HCEC 1CT (cell line): ENCODE measurements at places on chromosomes 6 and 20.

- DNase-seq = no peak
Observed at GRCh38 chr20:430091-430999, 22.2 kb downstream of the RBCK1 start.

GRCh38 chr20:63238514-63239125 lies 2.9 kb downstream of the BIRC7 start:
- DNase-seq = no peak

DNA sequence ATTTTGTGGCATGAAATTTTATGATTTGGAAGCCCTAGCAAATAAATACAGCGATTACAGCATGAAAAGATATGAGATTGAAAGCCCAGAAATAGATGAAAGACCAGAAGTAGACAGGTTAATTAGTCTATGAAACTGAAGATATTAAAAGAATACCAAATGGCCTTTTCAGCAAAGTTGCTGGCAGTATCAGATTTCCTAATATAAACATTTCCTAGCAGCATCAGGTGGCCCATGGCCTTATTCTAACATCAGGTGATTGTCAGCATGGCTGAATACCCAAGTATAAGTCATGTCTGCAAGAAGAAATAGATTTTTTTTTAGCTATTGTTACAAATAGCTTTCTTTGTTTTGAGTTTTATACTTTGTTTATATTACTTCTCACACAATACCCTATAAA lies 93.2 kb downstream of the CLVS2 start:
- no peak for DNase-seq

GRCh38 chr6:148629592-148630465 lies 117.0 kb upstream of the UST start:
- DNase-seq = peak; percentile 52

DNA sequence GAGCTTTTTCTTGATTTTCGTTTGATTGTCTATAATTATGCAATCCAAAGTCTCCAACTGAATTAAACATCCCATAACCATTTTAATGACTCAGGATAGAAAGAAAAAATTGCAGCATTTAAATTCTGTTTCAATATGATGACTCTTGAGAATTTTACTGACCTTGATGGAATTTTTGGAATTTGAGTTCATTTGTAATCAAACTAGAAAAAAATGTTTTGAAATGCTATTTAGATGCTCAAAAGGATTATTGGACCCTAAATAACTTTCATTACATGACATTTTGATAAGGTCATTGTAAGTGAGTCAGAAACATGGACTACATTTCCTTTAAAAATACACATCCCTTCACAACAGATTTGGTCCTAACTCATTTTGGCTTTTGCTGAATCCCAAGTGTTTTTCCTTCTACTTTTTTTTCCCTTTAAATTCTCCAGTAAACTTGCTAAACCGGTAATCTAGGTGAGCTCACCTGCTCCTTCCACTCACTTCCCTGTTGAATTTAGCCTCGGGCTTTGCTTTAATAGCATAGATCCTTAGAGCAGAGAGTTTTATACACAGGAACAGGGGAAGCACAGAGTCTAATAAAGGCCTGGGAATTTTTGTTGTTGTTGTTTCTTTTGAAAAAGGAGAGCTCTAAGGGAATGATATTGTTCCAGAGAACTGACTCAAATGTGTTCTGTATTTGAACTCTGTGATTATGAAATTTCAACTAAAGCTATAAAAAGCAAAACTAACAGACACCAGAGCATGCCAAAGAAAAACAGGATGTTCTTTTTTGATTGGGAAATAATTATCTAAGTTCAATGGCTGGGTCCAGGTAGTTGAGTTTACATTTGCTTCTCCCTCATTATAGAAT lies 1088.2 kb upstream of the CITED2 start:
- DNase-seq = peak; percentile 88

DNA sequence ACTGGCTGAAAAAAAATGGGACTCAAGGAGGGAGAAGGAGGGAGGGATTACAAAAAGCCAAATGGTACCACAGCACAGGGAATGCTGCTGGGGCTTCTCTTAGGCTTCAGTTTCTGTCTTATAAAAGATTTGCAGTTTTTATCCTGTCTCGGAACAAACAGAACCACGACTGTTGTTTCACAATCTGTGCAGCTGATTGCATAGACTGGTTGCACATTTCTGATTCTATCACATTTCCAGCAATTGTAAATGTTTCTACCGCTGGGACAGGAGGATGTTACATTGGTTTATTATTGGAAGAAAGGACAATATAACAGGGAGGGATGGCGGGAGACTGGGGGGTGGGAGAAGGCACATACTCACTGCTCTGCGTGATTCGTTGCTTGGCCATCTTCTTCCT lies 73.5 kb upstream of the ARID1B start:
- DNase-seq = no peak

- DNase-seq = no peak
Observed at GRCh38 chr20:49727894-49728885, 14.5 kb upstream of the B4GALT5 start.

GRCh38 chr6:137681445-137682009 lies 185.5 kb upstream of the TNFAIP3 start:
- no peak for DNase-seq

DNA sequence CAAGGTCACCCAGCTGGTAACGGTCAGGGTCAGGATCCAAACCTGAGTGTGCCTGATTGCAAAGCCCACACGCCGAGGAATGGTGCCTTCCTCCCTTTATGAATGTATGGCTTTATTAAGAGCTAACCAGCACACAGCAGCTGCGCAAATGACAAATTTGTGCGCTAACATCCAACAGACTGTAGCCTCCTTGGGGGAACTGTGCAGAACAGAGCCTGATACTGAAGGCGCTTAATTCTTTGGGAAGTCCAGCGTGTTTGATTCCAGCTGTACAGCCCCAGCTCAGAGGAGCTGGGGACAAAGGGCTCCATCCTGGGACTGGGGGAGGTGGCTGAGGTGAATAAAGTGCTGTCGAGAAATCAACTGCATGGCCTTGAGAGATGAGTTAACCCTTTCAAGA lies 75.7 kb upstream of the JARID2 start:
- no peak for DNase-seq

DNA sequence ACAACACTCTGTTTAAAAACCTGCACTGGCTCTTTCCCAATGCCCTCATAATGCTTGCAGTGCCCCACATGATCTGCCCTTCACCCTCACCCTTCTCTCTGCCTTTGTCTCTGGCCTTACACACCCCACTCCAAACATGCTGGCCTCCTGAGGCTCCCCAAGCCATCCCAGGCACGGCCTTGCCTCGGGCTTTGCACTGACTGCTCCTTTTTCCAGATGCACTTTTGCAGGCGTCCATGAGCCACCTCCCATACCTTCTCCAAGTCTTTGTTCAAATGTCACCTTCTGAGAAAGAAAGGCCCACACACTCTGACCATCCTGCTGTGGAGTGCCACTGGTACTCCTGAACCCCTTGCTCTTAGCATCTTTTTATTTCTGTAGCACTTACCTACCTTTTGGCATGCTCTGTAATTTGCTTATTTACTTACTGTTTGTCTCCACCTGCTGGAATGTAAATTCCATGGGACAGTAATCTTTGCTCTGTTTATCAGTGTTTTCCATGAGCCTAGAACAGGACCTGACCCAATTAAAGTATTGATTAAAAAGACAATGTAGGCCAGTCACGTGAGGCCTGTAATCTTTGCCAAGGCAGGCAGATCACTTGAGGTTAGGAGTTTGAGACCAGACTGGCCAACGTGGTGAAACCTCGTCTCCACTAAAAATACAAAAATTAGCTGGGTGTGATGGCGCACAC lies 30.7 kb downstream of the GFRA4 start:
- DNase-seq = no peak

- DNase-seq = no peak
Observed at GRCh38 chr6:136979206-136979605, 57.1 kb downstream of the SLC35D3 start.

DNA sequence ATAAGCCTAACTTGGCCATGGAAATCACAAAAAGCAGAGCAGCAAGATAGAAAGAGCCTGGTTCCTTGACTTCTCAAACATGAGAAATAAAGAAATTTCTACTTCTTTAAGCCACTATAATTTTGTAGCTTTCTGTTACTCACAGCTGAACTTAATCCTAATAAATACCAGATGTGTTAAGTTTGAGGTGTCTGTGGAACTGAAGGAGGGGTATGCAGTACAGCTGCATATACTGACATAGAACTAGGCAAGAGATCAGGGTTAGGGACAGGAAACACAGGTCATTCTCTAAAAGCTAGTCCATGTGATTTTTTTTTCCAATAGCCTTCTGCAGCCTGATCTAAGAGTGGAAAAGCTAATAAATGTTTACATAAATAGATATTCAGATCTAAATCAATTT lies 123.9 kb downstream of the COL12A1 start:
- peak; percentile 25 for DNase-seq

GRCh38 chr20:8461186-8461585 lies 329.1 kb downstream of the PLCB1 start:
- no peak for DNase-seq

DNA sequence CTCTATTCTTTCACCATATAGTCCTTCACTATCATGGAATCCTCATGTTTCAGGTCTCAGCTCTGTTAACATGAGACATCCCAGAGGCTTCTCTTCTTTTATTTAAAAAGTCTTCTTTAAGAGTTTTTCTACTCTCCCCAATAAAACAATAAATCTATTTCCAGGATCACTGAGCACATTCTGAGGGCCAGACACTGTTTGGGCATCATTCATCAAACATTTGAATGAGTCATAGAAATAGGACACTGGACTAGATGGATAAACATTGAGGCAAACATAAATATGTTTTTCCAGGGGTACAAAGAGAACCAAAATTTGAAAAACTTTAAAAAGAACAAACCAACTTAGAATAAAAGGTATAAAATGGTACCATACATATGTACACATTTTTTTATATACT lies 554.4 kb downstream of the KIF16B start:
- no peak for DNase-seq

- no peak for DNase-seq
Observed at GRCh38 chr20:63194007-63194796, 21.7 kb downstream of the YTHDF1 start.

GRCh38 chr20:19141998-19142397 lies 70.4 kb upstream of the SLC24A3 start:
- no peak for DNase-seq
